Activated CD8-positive, alpha-beta T cell treated with anti-CD3 and anti-CD28 coated beads for 36 hours (primary cell): ENCODE measurements at places on chromosomes 2 and 18.

GRCh38 chr2:201754717-201755415 is 25.9 kb downstream of the ALS2 start:
- peaks cover 5% of the 10 kb centered on the region for H3K36me3 ChIP-seq
- H3K4me1 ChIP-seq, result no peaks in the 10 kb centered on the region
- H3K27me3 ChIP-seq, result no peaks in the 10 kb centered on the region
- no peak for DNase-seq
- H3K27ac ChIP-seq, result no peak overlapping the region
- no peak overlapping the region for H3K4me3 ChIP-seq

GRCh38 chr2:39546937-39547336 is 109.9 kb upstream of the MAP4K3 start:
- H3K4me3 ChIP-seq, result no peak overlapping the region
- no peak overlapping the region for H3K27ac ChIP-seq
- H3K27me3 ChIP-seq, result peaks cover 2% of the 10 kb centered on the region
- H3K4me1 ChIP-seq, result peaks cover 2% of the 10 kb centered on the region
- no peaks in the 10 kb centered on the region for H3K36me3 ChIP-seq

DNA sequence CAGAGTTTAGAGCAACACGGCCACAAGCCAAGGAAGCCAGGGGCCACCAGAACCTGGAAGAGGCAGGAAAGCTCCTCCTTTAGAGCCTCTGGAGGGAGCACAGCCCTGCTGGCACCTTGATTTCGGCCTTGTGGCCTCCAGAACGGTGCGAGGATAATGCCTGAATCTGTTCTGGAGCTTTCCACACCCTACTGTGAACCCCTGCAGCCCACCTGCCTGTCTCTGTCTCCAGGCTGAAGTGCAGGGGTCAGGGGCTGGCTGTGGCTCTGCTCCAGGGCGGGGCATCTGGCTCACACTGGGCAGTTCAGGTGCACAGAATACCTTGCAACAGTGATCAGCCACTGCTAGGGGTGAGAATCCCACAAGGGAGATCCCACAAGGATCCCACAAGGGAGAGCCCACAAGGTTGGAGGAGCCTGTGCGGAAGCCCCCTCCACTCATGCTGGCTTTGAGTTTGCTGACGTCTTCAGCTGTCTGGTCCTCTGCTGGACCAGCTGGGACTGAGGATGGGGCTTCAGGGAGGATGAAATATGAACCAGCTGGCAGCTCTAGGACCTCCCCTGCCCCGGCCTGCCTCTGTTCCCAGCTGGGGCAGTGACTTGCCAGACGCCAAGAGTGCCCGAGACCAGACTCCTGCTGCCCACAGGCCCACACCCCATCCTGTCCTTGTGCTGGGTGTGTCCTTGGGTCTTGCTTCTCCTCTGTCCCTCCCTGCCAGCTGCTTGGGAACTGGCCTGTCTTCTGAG is 56.4 kb upstream of the OTOS start:
- no peak overlapping the region for H3K4me3 ChIP-seq
- peaks cover 12% of the 10 kb centered on the region for H3K27me3 ChIP-seq
- no peak overlapping the region for H3K27ac ChIP-seq

DNA sequence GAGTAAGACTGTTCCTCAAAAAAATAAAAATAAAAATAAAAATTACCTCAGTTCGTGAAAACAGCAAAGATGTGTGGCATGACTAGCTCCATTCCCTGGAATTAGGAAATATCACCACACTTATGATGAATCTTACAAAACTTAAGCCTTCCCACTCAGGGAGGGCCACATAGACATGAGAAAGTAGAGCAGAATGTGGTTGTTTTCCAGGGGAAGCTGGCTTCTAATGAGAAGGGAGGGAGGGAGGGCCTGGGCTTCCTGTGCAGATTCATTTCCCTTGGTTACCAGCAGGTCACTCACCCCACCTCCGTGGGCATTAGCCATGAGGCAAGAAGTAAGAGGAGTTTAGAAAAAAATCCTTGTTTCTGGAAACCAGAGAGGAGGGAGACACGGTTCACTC is 95.9 kb upstream of the RMDN2 start:
- no peak overlapping the region for H3K27ac ChIP-seq
- H3K4me3 ChIP-seq, result no peak overlapping the region
- H3K36me3 ChIP-seq, result no peaks in the 10 kb centered on the region
- no peaks in the 10 kb centered on the region for H3K27me3 ChIP-seq

GRCh38 chr2:118686346-118686745 is 161.1 kb downstream of the EN1 start:
- no peak overlapping the region for H3K4me3 ChIP-seq
- no peaks in the 10 kb centered on the region for H3K36me3 ChIP-seq
- H3K4me1 ChIP-seq, result no peaks in the 10 kb centered on the region
- H3K27ac ChIP-seq, result no peak overlapping the region
- H3K27me3 ChIP-seq, result peaks cover 3% of the 10 kb centered on the region

GRCh38 chr2:195406886-195407603 is 250.0 kb upstream of the SLC39A10 start:
- peaks cover 3% of the 10 kb centered on the region for H3K4me1 ChIP-seq
- DNase-seq, result peak; percentile 49
- no peaks in the 10 kb centered on the region for H3K36me3 ChIP-seq
- no peaks in the 10 kb centered on the region for H3K27me3 ChIP-seq
- H3K4me3 ChIP-seq, result no peak overlapping the region

- peak within 1 kb of the TSS; percentile 72 for H3K4me3 ChIP-seq
- H3K36me3 ChIP-seq, result peaks cover 5% of the 10 kb centered on the region
- peaks cover 12% of the 10 kb centered on the region for H3K4me1 ChIP-seq
- peaks cover 40% of the 10 kb centered on the region for H3K27me3 ChIP-seq
Observed at GRCh38 chr18:12307701-12308385, at the start of gene TUBB6. Gene TUBB6, plus strand, starts transcription at chr18:12308241. Its CDS starts 52 bp downstream, at chr18:12308293.

GRCh38 chr2:156320486-156321098 is 11.9 kb downstream of the NR4A2 start:
- DNase-seq, result no peak
- H3K4me1 ChIP-seq, result peaks cover 36% of the 10 kb centered on the region
- no peak overlapping the region for H3K27ac ChIP-seq
- H3K36me3 ChIP-seq, result peaks cover 24% of the 10 kb centered on the region
- H3K4me3 ChIP-seq, result peak overlapping the region; percentile 43

DNA sequence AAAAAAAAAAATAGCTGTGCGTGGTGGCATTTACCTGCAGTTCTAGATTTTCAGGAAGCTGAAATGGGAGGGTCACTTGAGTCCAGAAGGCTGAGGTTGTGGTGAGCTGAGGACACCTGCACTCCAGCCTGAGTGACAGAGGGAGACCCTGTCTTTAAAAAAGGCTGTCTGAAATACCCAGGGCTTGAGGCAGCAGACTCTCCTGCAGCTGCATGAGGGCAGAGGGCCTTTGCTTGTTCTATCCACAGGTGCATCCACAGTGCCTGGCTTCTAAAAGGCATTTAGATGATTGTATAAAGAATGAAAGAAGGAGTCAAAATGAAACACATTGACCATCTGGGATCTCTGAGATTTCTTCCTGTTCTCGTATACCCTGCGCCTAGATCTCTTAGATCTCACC is 152.9 kb downstream of the MGAT5 start:
- peaks cover 47% of the 10 kb centered on the region for H3K4me1 ChIP-seq
- no peak overlapping the region for H3K4me3 ChIP-seq
- no peak for DNase-seq
- H3K36me3 ChIP-seq, result no peaks in the 10 kb centered on the region

DNA sequence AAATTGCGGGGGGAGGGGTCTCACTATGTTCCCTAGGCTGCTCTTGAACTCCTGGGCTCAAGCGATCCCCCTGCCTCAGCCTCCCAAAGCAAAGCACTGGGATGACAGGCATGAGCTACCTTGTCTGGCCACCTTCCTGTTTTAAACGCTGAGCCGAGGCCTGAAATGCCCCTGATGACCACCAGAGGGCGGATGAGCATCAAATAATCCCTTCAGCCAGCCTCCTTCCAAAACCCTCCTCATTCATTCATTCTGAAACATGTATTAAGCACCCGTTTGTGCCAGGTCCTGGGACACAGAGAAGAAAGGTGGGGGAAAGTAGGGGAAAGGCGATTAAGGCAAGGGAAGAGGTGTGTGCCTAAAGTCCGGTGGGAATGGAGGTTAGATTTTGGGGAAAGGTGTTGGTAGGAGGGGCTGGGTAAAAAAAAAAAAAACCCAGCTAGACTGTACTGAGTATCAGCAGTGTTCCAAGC is 30.7 kb upstream of the PTMA start:
- H3K4me1 ChIP-seq, result peaks cover 12% of the 10 kb centered on the region
- no peaks in the 10 kb centered on the region for H3K36me3 ChIP-seq
- peak; percentile 95 for DNase-seq
- no peak overlapping the region for H3K4me3 ChIP-seq
- H3K27ac ChIP-seq, result no peak overlapping the region

- H3K4me3 ChIP-seq, result no peak overlapping the region
- no peak for DNase-seq
- no peak overlapping the region for H3K27ac ChIP-seq
- no peaks in the 10 kb centered on the region for H3K27me3 ChIP-seq
Observed at GRCh38 chr18:7821784-7822183, 254.7 kb downstream of the PTPRM start.

DNA sequence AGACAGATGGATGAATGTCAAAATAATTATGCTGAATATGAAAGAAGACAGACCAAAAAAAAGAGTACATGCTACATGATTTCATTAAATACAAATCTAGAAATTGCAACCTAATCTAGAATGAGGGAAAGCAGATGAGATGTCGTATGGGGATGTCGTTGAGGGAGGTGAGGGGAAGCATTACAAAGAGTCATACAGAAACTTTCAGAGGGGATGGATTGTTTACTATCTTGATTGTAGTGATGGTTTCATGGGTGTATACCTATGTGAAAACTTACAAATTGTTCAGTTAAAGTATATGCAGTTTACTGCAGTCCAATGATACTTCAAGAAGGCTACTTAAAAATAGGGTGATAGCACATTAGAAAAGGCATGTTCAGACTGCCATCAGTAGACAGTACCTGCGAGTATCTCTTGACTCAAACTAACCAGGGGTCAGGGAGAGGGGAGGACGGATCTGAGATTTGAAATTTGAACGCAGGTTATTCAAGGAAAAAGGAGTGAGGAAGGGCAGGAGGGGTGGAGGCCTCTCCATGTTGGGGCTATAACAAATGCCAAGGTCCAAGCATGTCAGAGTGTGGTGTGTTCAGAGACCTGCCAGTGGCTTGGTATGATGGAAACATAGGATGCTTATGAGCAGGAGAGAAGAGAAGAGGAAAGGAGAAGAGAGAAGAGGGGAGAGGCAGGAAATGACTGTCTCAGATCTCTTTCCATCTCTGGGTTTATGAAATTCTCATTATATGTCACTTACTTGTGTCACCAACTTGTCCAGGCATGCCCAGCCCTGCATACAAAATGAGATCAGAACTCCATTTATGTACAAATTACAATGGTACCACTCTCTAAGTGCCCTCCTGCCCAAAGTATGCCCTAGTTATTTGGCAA is 257.3 kb upstream of the CXCR4 start:
- DNase-seq, result peak; percentile 65
- no peaks in the 10 kb centered on the region for H3K27me3 ChIP-seq
- H3K4me3 ChIP-seq, result no peak overlapping the region
- H3K27ac ChIP-seq, result peak overlapping the region; percentile 90
- H3K36me3 ChIP-seq, result no peaks in the 10 kb centered on the region

- DNase-seq, result no peak
- H3K27ac ChIP-seq, result no peak overlapping the region
- H3K36me3 ChIP-seq, result no peaks in the 10 kb centered on the region
- H3K4me3 ChIP-seq, result no peak overlapping the region
- no peaks in the 10 kb centered on the region for H3K27me3 ChIP-seq
- no peaks in the 10 kb centered on the region for H3K4me1 ChIP-seq
Observed at GRCh38 chr18:7686278-7686677, 119.2 kb downstream of the PTPRM start.

DNA sequence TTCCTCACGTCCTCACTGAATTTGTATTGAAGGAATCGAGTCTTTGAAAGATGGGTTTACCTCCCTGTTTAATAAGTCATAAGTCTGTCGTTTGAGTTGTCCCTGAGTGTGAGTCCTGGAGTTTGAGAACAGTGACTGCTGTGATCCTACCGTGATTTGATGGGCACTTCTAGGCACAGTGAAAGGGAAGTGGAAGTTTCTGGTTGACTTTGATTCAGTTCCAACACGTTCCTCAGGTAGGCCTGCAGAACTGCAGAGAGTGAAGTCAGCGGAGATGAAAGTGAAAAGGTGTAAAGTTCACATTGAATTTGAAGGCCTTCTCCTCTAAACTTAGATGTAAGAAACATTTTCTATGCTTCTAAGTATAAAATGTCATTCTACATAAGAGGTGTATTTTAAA is 52.9 kb upstream of the ACKR3 start:
- H3K4me1 ChIP-seq, result no peaks in the 10 kb centered on the region
- DNase-seq, result no peak
- no peaks in the 10 kb centered on the region for H3K27me3 ChIP-seq
- no peak overlapping the region for H3K27ac ChIP-seq
- H3K4me3 ChIP-seq, result no peak overlapping the region

DNA sequence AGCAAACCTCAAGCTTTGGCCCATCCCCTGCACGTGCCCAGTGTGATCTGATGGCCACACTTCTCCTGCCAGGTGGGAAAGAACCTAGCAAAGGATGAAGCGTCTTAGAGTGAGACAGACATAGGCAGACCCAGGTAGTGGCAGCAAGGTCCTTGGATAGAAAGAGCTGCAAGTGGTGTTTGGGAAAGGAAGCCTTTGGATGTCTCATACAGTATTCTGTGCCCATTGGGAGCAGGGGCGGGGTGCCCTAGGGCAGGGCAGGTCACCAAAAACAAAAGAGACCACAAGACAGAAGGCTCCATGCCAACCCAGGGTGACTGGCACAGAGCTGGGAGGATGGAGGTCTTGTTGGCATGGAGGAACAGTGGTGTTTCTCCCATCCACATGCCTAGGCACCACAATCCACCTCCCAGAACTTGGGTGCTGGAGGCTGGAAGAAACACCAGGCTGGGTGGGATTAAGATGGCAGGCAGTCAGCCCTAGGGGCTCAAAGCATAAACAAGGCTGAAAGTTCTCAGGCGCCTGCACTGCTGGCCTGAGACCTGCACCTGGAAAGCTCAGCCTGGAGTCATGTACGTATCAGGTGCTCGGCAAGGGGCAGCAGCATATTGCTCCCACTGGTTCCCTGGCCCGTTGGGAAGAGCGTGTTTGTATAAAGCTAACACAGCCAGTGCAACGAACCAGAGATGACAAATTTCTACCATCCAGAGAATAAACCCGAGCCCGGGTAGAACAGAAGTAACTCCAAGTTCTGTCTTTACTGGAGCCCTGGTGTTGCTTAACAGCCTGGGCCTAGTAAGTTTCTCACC is 52.9 kb downstream of the CRACDL start:
- DNase-seq, result no peak
- H3K27me3 ChIP-seq, result peaks cover 2% of the 10 kb centered on the region
- no peak overlapping the region for H3K4me3 ChIP-seq
- no peaks in the 10 kb centered on the region for H3K4me1 ChIP-seq
- no peaks in the 10 kb centered on the region for H3K36me3 ChIP-seq

GRCh38 chr2:38301340-38301968 is 75.6 kb downstream of the ATL2 start:
- H3K36me3 ChIP-seq, result peaks cover 61% of the 10 kb centered on the region
- peak; percentile 37 for DNase-seq
- peak overlapping the region; percentile 62 for H3K27ac ChIP-seq
- no peaks in the 10 kb centered on the region for H3K27me3 ChIP-seq
- H3K4me1 ChIP-seq, result peaks cover 38% of the 10 kb centered on the region

- H3K4me3 ChIP-seq, result no peak overlapping the region
- H3K27me3 ChIP-seq, result no peaks in the 10 kb centered on the region
- no peak for DNase-seq
- H3K36me3 ChIP-seq, result no peaks in the 10 kb centered on the region
- H3K4me1 ChIP-seq, result peaks cover 2% of the 10 kb centered on the region
Observed at GRCh38 chr2:25966531-25967270, 15.6 kb downstream of the KIF3C start.
